Stimulated activated CD8-positive, alpha-beta memory T cell treated with anti-CD3 and anti-CD28 coated beads, Interleukin-4, amount 100 ng/mL, for 4 hours (primary cell): ENCODE measurements at places on chromosomes 6 and 20.
A peak's percentile ranks its signal among the peaks of the same experiment; 100 is the strongest.

DNA sequence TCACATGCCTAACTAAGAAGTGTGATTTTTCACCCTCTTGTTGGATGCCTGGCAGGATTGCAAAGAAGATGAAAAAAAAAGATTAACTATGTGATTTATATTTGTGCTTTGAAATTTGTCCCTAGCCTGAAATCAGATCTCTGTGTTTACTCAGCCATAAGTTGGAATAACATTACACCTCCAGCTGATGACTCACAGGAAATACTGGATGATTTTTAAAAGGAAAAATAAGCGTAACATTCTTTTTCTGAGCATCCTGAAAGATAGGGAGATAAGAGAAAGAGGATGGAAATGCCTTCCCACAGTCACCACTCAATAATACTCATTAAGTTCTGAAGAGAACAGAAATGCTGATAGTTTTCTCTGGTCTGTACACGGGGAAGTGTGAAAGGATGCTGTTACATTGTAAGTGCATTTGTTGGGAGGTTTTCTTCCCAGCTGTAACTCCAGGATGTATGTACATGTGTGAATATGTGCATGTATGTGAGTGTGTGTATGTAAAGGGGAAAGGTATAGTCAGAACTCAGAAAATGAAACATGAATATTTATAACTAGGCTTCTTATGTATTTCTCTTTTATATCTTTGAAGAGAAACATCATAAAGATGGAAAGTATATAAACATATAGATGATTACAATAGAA, 37.4 kb upstream of the RIPPLY2 start:
- no peak for DNase-seq

DNA sequence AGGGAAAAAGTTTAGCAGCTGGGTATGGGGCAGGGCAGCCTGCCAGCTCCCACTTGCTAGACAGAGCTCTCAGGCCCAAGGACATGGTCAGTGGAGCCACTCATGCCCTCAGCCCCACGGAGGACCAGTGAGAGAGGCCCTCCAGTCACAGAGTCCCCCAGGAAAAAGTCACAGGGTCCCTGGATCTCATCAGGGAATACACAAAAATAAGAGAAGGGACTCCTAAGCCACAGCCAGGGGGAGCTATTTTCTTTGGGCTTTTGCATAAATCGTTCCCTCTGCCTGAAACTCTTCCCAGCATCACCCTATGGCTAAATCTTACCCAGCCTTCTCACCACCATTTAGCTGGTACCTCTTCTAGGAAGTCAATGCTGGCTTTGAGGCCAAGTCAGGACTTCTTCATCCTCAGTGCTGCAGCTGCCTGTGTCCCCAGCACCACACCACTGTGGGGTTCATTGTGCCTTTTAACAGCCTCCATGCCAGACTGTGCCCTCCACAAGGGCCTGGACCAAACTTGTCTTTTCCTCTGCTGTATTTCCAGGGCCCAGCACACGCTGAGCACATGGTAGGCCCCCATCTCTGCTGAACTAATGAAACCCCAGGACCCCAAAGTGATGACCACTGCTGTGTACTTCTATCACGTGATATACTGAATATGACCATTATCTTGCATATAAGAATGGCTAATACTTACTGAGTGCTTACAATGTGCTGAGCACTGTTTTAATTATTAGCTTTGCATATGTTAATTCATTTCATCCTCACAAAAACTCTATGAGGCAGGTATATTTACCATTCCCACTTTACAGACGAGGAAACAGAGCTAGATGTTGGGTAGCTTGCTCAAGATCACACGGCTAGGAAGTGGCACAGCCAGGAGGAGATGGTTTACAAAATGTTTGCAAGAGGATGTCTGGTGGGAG, 2.0 kb downstream of the ZNF335 start:
- no peak for DNase-seq

- no peak for DNase-seq
Observed at GRCh38 chr6:131059486-131059885, 3.6 kb downstream of the EPB41L2 start.

- no peak for DNase-seq
Observed at GRCh38 chr20:22834651-22835256, 200.4 kb upstream of the SSTR4 start.

GRCh38 chr20:51237791-51238190, 214.9 kb upstream of the KCNG1 start:
- no peak for DNase-seq

DNA sequence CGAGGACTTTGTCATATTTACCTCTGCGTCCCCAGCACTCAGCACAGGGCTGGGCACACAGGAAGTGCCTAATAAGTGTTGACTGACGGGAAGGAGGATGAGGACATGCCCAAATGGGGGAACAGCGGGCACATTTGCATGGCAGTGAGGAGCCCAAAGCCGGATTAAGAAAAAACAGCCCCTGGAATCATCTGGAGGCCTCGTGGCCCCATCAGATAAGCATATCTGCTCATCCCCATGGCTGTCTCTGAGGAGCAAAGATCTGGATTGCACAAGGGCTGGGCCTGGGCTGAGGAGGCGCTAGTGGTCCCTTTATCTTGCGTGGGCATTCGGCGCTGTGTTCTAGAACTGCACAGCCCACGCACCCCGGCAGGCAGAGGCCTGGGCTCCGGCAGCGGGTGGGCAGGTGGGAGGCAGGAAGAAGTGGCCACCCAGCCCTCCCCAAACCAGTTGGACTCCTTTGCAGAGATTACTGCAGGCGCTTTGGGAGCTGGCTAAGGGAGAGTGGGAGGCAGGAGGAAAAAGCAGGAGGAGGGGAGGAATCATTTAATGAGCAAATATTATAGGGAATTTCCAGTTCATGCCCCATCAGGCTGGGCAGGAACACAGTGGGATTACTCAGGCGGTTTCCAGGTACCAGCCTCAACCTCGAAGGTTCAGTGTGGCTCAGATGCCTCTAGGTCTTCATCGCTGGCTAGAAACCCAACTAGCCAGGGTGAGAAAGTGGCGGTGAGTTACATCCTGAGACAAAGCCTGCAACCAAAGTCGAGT, 108.1 kb downstream of the CEBPB start:
- no peak for DNase-seq

GRCh38 chr6:148423601-148424270, 81.1 kb downstream of the SASH1 start:
- no peak for DNase-seq

DNA sequence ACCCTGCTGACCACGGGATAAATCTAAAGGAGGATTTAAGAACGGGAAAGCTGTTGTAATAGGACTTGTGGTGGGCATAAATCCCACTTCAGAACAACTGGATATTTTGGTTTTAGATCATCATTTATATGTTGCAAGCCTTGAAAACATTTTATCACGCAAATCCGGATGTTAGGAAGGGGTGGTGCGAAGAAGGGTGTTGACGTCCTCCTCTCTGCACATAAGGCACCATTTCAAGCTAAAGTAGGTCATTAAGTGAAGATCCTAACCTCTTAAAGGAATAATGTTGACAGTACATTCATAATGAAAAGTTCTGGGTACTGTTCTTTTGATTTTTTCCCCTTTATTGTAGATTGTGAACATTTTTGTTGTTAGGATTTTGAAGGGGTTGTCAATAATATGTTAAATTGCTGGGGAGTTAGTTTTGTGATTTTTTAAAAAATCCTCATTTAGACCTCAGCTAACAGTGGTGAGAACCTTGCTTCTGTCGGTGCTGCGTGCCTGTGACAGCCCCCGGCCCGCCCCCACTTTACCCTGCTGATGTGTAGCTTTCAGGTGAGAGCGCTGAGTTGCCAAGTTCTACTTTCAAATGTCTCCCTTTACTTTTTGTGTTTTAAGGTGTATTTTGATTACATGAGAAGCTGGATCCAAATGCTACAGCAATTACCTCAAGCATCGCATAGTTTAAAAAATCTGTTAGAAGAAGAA, 88.8 kb downstream of the MAP3K4 start:
- DNase-seq: no peak

- no peak for DNase-seq
Observed at GRCh38 chr6:134550604-134551003, 232.7 kb upstream of the SGK1 start.

GRCh38 chr6:13485303-13485702, 2.1 kb downstream of the GFOD1 start:
- DNase-seq: no peak

DNA sequence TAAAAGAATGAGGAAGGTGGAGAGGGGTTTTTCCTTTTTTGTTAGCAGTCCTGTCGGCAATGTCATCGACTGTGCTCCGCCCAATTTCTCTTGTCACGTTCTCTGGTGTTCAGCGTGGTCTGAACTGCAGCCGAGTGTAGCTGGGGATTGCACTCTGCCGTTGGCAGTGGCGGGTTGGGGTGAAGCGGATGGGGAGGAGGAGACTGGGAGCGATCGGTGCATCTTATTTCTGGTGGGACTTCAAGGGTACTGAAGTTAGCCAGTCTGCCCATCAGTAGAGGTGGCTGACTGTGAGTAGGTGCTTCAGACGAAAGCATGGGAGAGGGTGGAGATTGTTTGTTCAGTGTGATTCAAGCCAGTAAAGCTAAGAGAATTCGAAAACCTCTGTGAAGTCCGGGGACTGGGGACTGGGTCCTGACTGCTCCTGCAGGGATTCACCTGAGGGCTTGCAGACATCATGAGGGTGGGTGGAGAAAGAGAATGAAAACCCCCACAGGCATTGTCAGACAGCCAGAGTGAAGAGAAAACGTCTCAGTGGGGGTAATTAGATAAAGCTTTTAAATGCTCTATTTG, 5.1 kb downstream of the RREB1 start:
- DNase-seq: no peak

DNA sequence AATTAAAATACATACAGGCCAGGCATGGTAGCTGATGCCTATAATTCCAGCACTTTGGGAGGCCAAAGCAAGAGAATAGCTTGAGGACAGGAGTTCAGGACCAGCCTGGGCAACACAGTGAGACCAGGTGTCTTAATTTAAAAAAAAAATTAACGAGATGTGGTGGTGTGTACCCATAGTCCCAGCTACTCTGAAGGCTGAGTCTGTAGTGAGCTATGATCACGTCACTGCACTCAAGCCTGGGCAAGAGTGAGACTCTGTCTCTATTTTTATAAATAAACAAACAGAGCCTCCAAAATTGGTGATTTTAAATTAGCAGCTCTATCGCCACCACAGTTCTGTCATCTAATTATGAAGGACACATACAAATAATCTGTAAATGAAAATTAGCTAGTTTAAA, 37.9 kb downstream of the ABHD12 start:
- DNase-seq: no peak

DNA sequence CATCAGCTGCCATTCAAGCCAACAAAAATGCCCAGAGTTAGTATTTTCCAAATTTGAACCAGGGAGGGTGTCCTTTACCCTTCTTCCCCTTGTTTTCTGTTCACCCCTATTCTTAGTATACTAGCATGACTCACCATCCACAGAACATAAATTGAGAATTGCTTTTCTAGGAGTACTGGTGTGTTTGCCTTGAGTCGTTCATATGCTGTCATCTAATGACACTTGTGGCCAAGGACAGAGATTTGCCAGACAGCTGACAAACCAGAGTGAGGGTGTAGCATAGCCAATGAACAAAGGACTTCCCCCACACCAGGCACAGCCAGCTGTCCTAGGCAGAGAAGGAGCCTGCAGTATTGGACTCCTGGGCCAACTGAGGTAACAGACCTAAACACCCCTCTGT, 62.2 kb downstream of the FILIP1 start:
- no peak for DNase-seq

- no peak for DNase-seq
Observed at GRCh38 chr20:62025394-62025793, 40.3 kb downstream of the TAF4 start.

- no peak for DNase-seq
Observed at GRCh38 chr6:27605401-27606342, 132.8 kb upstream of the ZNF184 start.

DNA sequence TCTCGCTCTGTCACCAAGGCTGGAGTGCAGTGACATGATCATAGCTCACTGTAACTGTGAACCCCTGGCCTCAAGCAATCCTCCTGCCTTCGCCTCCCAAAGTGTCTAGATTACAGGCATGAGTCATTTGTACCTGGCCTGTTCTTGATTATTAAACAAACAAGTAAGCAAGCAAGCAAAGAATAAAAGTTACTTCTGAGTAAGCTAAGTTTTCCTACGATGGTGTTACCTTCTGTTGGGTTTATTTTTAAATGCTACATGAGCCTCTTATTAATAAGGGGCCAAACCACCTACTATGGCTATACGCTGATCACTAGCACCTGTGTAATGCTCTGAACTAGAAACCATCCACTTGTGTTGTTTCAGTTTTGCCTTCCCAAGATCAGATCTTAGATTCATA, 50.8 kb downstream of the IL22RA2 start:
- no peak for DNase-seq

- no peak for DNase-seq
Observed at GRCh38 chr20:34062570-34063482, 49.2 kb downstream of the EIF2S2 start.

DNA sequence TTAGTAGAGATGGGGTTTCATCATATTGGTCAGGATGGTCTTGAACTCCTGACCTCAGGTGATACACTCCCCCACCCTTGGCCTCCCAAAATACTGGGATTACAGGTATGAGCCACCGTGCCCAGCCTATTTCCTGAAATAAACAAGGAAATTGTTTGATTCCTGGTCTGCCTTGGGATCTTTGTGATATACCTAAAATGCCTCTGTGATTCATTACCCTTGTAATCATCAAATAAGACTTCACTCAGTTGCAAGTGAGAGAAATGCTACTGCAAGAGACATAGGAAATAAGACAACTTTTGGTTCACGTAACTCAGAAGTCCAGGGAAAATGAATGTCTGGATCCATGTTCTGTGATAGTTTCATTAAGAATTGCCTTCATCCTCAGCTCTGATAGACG, 173.2 kb upstream of the MARCKS start:
- no peak for DNase-seq

DNA sequence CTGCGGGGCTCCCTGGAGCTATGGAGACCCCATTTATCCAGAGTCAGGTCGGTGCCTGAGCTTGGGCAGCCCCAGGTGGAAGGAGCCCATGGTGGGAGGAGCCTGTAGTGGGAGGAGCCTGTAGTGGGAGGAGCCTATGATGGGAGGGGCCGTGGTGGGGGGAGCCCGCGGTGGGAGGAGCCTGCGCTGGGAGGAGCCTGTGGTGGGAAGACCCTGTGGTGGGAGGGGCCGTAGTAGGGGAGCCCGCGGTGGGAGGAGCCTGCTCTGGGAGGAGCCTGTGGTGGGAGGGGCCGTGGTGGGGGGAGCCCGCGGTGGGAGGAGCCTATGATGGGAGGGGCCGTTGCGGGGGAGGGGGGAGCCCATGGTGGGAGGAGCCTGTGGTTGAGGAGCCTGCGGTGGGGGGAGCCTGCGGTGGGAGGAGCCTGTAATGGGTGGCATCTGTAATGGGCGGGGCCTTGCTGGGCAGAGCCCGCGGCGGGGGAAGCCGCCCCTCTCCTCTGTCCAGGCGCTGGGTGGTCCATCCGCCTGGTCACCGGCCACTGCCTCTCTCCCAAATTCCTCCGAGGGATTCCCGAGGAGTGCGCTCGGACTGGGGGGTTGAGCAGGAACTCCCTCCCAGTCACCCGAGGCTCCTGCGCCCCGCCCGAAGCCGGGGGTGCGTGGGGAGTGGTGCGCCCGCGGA, 567 bp upstream of the FNDC11 start:
- peak; percentile 63 for DNase-seq

DNA sequence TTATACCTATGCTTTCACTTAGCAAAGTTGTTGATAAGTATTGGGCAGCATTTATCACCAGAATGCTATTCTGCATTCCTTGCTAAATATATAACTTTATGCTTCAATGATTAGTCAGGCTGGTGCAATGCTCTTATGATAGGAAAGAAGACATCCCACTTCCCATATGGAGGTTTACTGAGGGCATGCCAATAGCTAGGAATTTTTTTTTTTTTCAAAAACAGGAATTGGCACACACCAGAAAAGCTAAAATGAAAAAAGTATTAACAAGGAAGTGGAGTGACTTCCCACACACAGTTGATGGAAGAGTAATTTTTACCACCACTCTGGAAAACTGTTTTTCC, 90.8 kb downstream of the FRK start:
- no peak for DNase-seq

GRCh38 chr6:81561731-81562130, 190.8 kb downstream of the TENT5A start:
- no peak for DNase-seq
